ENCODE measurements at places on chromosomes 16 and 17.

GRCh38 chr17:81992306-81993102, 15.1 kb downstream of the ASPSCR1 start:
- DNase-seq, result no peak

DNA sequence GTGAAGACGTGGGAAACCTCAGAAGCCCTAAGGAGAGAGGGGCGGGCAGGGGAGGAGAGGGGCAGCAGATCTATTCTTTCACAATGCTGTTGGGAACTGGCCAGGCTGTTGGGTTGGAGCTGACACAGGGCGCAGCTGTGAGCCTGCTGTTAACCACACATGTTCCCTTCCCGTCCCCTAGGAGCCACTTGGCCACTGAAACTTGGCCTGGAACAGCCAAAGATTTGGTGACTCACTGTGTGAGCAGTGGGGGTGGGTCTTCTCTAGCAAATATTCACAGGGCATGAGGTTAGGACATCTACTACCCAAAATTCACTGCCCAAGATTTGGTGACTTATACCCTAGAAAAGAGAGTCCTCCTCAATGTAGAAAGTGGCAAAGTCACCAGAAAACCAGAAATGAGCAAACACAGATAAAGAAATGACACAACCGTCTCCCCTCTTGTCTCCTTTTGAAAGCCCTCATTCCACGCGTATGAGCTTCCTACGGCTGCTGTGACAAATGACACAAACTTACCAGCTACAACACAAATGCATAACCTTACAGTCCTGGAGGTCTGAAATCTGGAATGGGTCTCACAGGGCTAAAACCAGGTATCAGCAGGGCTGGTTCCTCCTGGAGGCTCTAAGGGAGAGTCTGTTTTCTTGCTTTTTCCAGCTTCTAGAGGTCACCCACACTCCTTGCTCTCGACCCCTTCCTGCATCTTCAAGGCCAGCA, 6.3 kb downstream of the TBC1D16 start:
- no peak for DNase-seq

DNA sequence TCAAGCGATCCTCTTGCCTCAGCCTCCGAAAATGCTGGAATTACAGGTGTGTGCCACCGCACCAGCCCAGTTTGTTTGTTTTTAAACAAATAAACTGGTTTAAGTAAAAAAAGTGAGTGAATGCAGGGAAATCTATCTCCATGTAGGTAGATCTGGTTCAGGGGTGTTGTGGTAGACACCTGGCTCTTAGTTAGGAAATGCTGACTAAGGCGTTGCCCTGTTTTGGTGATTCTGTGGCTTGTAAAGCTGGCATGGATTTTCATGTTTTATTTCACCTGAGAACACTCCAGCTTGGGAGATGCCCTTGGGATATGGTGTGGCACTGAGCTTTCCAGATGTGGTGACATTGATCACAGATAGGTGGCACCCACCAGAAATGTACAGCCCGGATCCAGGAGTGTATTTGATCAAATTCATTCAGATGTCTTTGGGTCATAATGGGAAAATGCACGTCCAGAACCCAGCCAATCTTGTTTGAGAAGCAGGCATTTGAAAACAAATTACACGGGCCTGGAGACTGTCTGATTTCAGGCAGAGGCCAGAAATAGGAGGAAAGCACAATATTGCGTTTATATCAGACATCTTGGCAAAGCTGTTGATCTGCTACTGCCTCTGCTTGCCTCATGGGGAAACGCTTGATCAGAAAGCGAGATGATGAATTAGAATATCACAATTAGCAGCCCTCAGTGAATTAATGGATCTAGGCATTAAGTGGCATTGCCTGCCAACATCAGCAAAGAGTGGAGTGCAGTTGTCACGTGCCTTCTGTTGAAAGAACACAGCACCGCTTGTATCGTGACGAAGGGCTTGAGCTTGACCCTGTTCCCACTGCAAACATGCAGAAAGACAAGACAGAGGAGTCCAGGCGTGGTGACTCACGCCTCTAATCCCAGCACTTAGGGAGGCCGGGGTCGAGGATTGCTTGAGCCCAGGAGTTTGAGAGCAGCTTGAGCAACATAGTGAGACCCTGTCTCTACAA, 7.3 kb upstream of the IL34 start:
- DNase-seq, result no peak

GRCh38 chr16:11456741-11457140, 111.5 kb downstream of the RMI2 start:
- no peak for DNase-seq

DNA sequence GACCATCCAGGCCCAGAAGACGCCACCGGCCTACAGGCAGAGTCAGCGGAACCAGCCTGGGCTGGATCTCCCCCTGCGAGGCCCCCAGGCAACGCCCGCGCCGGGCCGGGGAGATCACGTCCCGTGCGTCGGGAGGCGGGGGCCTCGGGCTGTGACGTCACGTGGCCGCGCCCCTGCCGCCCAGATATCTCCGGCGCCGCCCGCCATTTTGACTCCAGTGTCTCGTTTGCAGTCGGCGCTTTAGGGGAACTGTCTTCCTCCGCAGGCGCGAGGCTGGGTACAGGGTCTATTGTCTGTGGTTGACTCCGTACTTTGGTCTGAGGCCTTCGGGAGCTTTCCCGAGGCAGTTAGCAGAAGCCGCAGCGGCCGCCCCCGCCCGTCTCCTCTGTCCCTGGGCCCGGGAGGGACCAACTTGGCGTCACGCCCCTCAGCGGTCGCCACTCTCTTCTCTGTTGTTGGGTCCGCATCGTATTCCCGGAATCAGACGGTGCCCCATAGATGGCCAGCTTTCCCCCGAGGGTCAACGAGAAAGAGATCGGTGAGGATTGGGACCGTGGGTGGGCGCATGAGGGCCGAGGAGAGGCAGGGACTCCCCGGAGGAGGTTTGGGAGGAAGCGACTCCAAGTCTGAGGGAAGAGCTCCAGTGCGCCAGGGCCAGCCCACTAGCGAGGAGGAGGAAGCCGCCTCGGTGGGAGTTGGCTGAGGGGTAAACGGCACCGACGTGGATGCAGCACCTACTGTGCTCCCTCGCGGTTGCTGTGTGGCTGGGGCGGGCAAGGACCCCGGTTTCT, at the start of gene WSB1:
TSS of gene WSB1 (plus strand) at position 217 of the 791 bp plus-strand sequence. CDS start at position 499, 282 bp downstream.
- DNase-seq, result peak; percentile 90

DNA sequence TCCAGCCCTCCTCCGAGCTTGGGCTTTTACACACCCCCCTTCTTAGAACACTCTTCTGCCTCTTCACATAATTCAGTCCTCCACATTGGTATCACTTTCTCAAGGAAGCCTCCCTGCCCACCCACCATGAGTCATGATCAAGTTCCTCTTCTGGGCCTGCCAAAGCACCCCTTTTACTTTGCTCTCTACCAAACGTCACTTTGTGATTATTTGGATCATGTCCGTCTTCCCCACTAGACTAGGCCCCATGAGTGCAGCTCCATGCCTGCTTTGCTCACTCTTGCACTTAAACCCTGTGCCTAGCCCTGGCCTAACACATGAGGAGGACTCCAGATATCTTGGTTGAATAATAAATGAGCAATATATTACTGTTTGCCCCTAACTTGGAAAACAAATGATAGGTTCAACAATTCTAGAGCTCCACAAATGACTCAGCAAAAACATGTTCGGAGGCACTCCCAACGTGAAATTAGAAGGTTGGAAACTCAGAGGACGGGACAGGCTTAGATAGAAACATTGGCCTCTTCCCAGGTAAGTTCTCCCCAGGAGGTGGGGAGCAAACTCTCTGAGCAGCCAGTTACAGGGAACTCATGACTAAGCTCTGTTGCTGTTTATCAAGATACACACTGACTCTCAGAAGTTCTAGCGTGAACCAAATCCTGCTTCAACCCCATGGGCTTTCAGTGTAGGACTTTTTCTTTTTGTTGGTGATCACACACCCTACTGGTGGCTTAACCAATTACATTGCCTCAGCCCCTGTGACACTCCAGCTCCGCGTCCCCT, 28.3 kb downstream of the G6PC1 start:
- DNase-seq, result no peak

- no peak for DNase-seq
These were observed 264.3 kb downstream of the CPPED1 start for GRCh38 chr16:12539185-12539929.

- no peak for DNase-seq
These were observed 60.2 kb downstream of the CCDC182 start for GRCh38 chr17:57684711-57685498.

- no peak for DNase-seq
These were observed 849 bp upstream of the SULT1A1 start for GRCh38 chr16:28610595-28611191.

GRCh38 chr17:80953471-80954315, 37.9 kb upstream of the CHMP6 start:
- no peak for DNase-seq

GRCh38 chr16:522320-523096, 5.0 kb upstream of the CAPN15 start:
- no peak for DNase-seq

GRCh38 chr17:22443061-22443460, 750.7 kb downstream of the KCNJ18 start:
- no peak for DNase-seq

DNA sequence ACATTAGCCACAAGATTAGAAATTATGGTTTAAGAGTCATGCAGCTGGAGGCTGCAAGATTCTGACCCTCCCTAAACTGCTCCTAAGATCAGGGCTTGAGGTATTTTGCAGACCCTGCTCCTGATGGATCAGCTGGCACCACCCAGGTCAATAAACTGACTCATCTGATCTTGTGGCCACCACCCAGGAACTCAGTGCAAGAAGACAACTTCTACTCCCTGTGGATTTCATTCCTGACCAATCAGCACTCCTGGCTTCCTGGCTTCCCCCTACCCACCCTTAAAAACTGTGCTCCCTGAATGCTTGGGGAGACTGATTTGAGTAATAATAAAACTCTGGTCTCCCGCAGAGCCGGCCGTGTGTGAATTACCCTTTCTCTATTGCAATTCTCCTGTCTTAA, 25.0 kb upstream of the MILR1 start:
- no peak for DNase-seq

DNA sequence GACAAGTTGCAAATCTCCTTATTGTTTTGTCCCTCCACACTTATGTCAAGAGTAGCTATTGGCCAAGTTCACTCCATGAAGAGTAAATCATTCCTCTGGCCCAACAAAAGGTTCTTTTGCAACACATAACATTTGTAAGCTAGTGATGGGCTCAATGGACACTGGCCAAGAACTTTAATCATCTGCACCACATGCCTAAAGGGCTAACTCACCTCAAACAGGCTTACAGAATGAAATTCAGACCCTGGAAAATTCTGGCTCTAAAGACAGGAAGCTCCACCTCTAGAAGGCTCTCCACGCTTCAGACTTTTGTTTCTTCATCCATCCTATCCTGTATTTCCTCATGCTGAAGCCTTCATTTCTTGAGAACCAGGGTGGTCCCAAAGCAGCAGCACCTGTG, 10.9 kb upstream of the ANKFN1 start:
- DNase-seq, result no peak

- DNase-seq, result no peak
These were observed 24.9 kb downstream of the CMTR2 start for GRCh38 chr16:71264299-71264698.

DNA sequence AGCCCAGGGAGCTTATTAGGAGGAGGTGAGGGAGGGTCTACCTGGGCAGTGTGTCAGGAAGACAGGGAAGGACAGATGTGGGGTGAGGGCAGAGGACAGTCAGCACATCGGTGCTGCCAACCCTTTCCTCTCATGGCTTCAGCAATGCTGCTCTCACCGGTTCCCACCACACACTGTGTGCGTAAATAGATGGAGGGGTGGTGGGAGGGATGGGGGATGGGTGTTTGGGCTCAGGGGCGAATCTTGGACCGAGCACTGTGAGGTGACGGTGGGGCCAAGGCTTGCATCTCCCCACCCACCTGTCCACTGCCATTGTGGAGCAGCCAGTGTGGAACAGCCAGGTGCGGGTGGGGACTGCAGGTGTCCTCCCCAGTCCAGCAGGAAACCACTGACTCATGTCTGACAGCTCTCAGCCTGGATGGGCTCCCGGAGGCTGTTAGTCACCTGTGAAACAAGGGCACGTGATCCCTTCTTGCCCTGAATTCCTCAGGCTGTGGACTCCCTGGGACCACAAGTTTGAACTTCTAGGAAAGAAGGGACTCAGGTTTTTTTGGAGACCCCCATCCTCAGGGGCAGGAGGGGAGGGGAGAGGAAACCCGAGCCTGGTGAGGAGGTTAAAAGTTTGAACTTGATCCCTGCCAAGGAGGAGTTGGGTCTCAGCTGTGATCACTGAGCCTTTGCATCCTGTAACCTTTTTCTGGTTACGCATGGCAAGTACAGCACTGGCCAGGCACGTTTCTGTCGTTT, 42.7 kb upstream of the SMPD3 start:
- DNase-seq, result no peak

DNA sequence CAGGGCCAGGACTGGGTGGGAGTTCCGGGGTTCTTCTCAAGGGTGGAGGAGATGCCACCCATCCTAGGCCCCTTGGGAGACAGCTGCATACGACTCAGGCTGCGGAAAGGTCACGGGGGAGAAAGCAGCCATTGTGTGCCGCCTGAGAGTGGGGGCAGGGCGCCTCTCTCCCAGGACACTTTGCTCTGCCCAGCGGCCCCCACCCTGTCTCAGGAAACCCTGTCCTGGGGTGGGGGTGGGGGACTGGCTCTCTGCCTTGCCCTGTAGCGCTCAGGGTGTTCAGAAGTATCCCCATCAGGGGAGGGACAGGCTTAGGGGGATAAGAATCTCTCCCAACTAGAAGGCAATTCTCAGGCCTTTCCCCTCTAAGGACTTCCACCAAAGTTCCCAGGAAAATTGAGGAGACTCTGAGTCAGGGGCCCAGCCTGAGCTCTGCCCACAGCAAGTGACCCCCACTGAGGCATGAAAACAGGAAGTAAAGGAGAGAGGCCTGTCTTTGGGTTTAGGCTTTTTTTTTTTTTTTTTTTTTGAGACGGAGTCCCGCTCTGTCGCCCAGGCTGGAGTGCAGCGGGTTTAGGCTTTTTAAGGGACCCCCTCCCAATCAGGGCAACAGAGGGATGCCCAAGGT, 4.9 kb downstream of the GIT1 start:
- DNase-seq, result peak; percentile 17

- DNase-seq, result no peak
These were observed 31.8 kb downstream of the NSRP1 start for GRCh38 chr17:30148376-30148775.

DNA sequence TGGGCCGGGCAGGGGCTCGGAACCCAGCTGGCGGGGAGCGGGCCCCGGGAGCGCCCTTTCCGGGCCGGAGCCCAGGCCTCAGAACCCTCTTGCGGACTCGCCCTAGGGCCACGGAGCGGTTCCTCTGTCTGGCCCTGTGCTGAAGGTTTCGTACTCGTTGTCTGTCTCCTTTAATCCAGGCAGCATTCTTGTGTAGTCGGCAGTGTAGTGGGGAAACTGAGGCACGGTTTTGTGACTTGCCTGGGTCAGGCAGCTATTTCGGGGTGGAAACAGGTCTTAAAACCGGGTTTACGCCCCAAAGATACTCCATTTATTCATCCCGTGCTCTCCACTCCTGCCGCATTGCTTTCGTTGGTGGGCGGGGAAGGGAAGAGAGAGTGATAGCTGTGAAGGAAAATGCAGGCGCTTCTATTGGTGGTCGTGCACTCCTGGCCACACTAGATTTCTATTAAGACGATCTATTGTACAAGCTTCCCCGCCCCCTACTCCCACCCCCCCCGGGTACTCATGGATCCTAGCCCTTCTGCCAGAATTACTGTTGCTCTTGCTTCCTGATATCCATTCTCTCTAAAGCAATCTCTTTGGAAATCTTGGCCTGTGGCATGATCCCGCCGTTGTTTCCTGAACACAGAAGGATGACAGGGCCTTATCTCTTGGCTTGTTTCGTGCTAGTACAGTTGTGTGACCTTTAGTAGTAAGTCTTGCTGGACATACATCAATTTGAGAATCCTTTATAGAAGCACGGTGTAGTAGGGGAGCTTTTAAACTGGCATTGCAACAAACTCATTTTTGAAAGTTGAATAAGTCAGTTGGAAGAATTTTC, 751 bp downstream of the DCAF7 start:
- DNase-seq, result no peak
